ENCODE measurements at places on chromosomes 12 and 14. TPM values are rescaled to one million over a fixed set of nuclear protein-coding genes. Genes with fewer than 3 reads are reported as not detected.

The OVCH1 gene
- 0.85 TPM for total RNA-seq

The SYCP3 gene
- total RNA-seq = 0.09 TPM

The EXOC3L4 gene
- total RNA-seq = not detected

The B3GNT4 gene
- under 0.01 TPM for total RNA-seq

The NOVA1 gene
- 1.9 TPM for total RNA-seq

The HCAR1 gene
- total RNA-seq = under 0.01 TPM

The PAX9 gene
- not detected for total RNA-seq

The CHPT1 gene
- 26.8 TPM for total RNA-seq

The SERPINA5 gene
- 1.2 TPM for total RNA-seq

The ESRRB gene
- not detected for total RNA-seq

The NKX2-1 gene
- not detected for total RNA-seq

The CPSF2 gene
- 36.0 TPM for total RNA-seq
